Left kidney (tissue), 8 donors: ENCODE measurements at places on chromosomes 16 and 17.

GRCh38 chr16:24852281-24852721, 6.5 kb downstream of the SLC5A11 start:
- no peak for DNase-seq

GRCh38 chr17:27668488-27668823, 37.5 kb downstream of the LGALS9 start:
- DNase-seq: no peak

DNA sequence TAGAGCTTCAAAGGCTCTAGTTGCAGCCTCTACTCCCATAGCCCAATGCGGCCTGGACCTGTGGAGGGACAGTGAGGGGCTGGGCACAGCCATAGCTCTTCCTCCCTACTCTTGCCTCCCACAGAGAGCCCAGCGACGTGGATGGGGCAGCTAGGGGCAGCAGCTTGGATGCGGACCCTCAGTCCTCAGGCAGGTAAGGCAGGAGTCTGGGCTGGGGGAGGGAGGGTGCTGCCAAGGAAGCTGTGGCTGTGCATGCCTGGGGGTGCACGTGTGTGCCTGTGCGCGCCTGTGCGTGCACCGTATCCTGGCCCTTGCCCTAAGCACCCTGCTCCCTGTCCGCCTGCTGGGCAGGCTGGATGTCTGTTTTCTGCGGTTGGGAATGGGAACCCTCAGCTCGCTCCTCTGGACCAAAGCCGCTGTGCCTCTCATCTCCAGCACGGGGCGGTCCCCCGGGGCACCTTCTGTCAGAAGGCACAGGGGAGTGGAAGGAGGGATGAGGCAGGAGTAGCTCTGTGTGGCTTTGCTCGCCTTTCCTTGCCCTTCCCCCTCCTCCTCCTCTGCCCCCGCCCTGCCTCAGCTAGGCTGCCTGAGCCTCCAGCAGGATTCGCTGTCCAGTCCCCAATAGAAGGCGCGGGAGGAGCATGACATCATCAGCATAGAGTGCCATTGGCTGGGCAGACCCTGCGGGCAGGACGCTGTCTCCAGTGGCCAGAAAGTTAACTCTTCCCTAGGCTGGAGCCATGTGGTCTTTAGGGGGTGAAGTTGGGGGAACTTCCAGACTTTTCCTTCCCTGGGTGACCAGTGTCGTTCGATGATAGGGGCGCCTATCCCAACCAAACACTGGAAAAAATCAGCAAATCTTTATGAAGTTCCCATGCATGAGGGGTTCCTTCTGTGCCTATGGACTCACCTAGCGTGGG, 797 bp downstream of the PRCD start:
- peak; percentile 96 for DNase-seq

- no peak for DNase-seq
Observed at GRCh38 chr17:68924793-68925720, 30.1 kb downstream of the ABCA8 start.
